ENCODE measurements at places on chromosomes 1 and 21.

GRCh38 chr1:200899015-200899386 lies 4.3 kb downstream of the INAVA start:
- no peak for DNase-seq

- no peak for DNase-seq
Measured at GRCh38 chr1:11237356-11237755, 25.0 kb downstream of the MTOR start.

DNA sequence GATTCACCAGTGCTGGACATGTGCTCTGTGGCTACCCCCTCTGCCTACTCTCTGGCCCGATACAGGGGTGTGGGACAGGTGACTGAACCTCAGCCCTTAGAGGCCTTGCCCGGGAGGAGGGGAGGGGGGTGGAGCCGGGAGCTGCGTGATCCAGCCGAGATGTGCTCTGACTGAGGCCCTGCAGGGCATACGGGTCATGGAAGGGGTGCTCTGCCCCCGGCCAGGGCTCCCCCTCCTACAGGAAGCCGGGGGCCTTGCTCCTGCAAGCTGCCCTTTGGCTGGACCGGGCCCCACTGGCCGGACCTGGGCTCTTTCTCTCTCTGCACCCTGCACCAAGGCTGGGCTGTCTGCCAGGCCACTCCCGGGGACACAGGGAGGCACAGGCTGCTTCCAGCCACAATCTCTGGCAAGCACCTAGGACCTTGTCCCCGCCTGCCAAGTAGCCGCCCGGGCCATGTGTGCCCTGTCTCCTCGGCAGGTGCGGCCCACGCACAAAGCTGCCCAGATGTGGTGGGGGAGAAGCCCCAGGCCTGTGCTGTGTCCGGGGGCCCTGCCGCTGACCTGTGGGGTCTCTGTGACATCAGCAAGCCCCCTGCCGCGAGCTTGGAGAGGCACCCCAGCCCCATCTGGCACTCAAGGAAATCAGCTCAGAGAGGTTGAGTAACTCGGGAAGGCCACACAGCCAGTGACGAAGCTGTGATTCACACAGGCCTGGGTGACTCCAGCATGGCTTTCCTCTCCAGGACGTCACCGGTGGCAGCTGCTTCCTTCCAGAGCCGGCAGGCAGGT lies 1.5 kb downstream of the SCNN1D start:
- DNase-seq, result peak; percentile 41

DNA sequence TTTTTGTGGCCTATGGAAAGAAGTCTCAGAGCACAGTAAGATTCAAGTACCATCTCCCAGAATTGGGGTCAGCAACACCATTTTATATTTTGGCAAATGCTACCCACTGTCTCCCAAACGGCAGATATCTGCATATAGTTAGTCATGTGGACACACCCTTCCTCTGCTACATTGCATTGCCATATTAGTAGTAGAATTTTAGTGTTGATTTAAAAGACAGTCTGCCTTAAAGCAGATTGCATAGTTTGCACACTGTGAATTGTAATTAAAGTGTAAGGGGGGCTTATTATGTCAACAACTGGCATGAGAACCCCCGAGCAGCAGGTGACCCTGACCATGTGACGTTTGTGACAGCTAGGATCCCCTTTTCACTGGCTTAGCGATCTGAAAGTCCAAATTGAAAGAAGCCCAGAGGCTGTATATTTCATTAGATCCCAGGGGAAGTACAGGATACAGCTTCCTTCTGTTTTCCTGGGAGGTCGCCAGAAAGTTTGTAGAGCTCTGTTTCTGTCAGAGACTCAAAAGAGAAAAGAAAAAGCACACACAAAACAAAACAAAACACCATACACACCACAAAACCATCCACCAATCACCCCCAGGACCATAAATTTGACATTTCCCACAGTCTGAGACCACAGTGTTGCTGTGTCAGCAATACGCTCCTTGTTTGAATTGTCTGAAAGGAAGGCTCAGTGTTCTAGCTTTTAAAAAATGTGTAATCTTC lies 172.4 kb downstream of the NFIA start:
- peak; percentile 81 for DNase-seq

DNA sequence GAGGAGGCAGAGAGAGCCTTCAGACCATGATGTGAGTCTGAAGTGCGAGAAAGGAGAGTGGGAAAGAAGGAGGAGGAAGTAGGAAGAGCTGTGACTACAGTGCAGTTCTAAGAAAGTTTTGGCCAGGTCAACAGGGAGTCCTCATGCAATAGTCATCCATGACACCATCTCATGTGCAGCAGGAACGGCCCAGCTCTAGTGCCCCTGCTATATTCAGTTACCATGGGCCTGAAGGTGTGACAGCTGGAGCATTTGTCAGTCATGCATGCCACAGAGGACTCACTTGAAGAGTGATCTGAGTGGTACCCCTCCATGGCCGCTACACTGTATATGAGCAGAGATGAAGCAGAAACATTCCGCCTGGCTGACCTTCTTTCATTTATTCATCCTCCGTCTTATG lies 77.9 kb downstream of the OMA1 start:
- no peak for DNase-seq

- DNase-seq, result no peak
Measured at GRCh38 chr1:171515299-171515698, 30.0 kb downstream of the PRRC2C start.

DNA sequence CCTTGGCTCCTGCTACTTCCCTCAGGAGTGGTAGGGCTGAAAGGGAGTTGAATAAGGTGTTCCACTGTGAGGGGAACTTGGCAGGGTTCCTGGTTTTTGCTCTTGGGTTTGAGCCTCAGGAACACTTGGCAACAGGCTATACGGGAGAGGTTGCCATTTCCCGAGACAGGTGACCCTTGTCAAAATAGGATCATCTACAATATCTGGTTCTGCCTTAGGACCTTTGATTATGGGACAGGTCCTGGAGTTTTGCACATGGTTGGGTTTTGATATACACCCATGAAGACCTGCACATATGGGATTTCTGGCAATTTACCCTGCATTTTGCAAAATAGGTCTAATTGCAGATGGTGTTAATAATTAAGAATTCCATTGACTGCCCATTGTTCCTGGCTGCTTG lies 31.1 kb downstream of the YY1AP1 start:
- no peak for DNase-seq

GRCh38 chr1:23905461-23906025 lies 7.6 kb downstream of the CNR2 start:
- no peak for DNase-seq

GRCh38 chr1:225678545-225678944 lies 25.6 kb upstream of the ENAH start:
- no peak for DNase-seq

DNA sequence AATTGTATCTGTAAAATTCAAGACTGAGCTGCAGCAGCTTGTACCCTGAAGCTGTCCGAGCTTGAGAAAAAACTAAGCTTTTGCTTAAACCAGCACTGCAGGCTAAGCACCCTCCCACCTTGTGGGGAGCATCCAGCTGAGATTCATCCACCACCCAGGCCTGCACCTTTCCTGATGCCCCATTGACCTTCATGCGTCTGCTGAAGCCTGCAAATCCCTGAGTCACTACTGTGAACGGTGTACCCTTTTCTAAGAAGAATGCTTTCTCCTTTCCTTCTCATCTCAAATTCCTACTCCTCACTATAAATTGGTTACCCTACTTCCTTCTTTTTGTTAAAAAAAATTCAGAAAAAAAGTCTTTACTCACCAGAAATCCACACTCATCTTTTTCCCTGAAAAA lies 90.9 kb upstream of the RGS18 start:
- DNase-seq, result no peak

DNA sequence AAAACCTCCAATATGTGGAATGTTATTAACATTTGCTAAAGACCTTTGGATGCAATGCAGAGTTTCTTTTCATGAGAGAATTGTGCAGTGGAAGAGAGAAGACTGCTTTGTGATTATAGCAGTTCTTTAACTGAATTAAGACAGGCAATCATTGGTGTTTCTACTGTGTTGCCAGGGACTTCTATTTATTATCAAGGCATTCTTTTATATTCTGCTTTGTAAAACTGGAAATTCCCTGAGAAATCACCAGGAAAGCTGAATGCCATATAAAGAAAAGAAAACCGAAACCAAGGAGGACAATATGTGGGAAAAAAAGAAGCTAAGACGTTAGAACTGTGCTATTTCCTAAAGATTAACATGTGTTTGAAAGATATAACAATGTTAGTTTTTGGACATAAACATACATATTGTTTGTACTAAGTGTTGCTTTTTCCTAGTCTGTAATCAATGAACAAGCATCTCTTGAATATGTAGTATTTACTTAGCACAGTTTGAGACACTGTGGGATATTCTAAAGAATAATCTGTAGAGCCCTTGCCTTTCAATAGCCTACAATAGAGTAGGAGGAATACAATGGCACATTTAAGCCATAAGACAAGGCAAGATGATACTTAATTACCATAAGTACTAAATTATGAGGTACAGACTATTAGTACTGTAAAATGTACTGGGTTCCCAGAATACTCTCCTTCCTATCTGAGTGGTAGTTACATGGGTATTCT lies 47.1 kb downstream of the EXTL2 start:
- DNase-seq, result peak; percentile 69

- DNase-seq, result no peak
Measured at GRCh38 chr1:12327566-12327965, 97.7 kb downstream of the VPS13D start.

DNA sequence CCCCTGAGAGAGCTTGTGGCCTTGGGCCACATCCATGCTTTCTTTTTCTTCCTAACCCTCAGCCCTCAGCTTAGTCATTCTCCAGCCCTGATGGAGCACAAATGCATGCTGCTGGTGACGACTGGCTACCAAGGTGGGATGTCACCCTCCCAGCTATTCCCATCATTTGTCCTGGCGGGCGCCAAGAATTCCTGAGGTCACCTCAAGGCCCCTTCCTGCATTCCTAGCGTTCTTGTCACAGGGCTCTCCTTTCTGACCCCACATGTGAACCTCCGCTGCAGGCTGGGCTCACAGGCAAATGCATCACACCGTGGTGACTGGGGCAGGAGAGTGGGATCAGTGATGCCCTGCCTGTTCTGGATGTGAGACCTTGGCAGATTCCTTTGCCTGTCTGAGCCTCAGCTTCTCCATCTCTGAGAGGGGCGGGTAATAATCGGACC lies 53.4 kb upstream of the IFFO2 start:
- peak; percentile 65 for DNase-seq

GRCh38 chr1:24506691-24507381 lies 4.2 kb downstream of the RCAN3 start:
- DNase-seq, result no peak

DNA sequence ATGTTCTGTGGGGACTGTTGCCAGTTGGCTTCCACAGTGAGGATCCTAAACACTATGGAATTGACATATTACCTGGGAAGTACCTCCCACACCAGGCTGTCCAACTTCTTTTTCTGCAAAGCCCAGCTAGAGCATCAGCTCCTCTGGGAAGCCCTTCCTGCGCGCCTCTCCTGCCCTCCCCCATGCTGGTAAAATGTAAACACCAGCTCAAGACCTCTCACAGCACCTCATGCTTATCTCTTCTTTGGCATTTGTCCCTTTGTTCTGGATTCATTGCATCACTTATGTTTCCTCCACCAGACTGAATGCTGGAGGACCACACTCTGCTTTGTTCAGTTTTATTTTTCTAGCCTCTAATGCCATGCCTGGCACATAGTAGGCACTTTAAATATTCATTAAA lies 172.1 kb downstream of the HHAT start:
- DNase-seq, result no peak

DNA sequence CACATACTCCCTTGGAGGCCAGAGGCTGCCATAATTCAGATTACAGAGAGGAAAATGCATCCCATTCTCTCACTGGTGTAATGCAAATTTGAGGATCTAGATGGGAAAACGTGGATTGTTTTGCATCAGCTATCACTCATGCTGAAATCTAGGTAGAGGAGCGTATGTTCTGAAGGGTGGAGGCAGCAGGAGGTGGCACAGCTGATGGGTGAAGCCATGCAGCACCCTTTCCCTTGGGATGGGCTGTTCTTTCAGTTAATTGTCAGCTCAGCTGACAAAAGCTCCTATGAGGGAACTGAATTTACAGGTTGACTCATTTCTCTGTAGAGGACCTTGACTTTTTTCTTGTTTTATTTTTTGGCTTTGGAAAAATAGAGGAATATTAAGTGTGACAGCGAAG lies 41.8 kb downstream of the CAMTA1 start:
- no peak for DNase-seq

GRCh38 chr1:62271948-62272728 lies 47.1 kb downstream of the KANK4 start:
- no peak for DNase-seq

- no peak for DNase-seq
Measured at GRCh38 chr1:221706876-221707582, 34.9 kb downstream of the DUSP10 start.

DNA sequence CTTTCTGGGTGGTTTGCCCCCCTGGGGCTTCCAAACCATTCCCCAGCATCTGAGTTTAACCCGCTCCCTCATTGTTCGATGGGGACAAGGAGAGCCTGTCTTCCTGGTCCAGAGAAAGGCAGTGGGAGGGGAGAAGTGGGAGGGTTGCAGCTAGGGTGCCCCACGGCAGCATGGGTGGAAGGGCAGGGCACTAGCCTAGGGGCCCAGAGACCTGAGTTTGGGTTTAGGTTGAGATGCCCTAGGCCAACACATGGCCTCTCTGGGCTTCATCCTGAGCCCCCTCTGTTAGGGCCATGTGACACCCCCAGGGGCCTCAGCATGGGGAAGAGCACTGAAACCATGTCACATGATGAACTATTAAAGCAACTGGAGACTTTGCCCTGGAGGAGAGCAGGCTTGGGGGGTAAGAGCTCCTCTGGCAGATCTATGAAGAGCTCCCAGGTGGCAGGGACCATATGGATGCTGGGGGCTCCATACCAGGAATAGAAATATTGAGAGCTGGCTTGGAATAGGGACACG lies 9.7 kb upstream of the RUNX3 start:
- DNase-seq, result no peak

Measured in fibroblast of the aortic adventitia (primary cell).